ENCODE measurements at places on chromosomes 11 and 22.

- DNase-seq: no peak
Observed at GRCh38 chr11:132123854-132124835, 753.7 kb downstream of the NTM start.

GRCh38 chr11:124970925-124971324 is 16.9 kb downstream of the CCDC15 start:
- DNase-seq: no peak

GRCh38 chr11:27387362-27387761 is 24.3 kb upstream of the CCDC34 start:
- no peak for DNase-seq

DNA sequence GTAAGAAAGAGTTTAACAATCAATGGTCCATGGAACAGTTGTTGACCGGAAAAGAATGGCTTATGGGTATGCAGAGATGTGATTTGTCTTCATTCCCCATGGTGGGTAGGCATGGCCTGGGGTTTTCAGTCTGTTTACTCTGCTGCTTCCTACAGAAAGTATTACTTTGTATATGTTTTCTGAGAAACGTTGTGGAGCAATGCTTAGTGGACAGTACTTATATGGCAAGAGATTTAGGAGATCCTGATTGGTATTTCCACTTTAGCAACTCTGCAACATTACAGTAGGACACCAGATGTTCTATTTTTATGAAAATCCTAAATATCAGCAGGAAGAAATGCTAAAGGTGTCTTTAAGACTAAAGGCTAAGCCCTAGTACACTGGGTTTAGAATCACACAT is 309.1 kb downstream of the AASDHPPT start:
- DNase-seq: no peak

DNA sequence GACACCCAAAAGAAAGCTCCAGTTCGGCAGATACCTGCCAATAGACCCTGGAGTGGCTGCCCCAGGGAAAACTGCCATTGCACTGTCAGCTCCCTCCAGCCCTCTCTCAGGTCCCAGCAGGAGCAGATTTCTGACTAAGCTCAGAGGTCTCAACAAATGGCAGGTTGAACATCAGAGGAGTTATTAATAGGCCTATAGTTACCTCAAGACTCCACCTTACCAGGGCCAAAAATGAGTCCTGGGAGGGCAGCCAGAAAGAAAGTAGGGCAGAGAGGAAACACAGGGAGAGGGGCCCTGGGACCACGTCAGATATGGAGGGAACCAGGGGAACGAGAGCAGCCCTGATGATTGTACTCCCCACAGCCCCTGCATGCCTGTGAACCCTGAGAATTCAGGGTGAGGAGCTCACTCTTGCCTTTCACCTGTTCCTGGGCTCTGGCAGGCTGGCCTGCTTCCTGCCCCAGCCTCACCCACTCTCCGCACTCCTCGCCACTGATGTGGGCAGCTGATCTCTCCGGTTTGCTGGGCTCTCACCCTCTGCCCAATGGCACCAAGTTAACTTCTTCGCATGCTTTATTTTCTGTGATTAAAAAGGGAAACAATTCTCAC is 4.3 kb upstream of the RGL4 start:
- DNase-seq: no peak
